ENCODE measurements at places on chromosomes 3 and 15.

GRCh38 chr3:88812576-88812975 lies 294.8 kb upstream of the EPHA3 start:
- DNase-seq = no peak

DNA sequence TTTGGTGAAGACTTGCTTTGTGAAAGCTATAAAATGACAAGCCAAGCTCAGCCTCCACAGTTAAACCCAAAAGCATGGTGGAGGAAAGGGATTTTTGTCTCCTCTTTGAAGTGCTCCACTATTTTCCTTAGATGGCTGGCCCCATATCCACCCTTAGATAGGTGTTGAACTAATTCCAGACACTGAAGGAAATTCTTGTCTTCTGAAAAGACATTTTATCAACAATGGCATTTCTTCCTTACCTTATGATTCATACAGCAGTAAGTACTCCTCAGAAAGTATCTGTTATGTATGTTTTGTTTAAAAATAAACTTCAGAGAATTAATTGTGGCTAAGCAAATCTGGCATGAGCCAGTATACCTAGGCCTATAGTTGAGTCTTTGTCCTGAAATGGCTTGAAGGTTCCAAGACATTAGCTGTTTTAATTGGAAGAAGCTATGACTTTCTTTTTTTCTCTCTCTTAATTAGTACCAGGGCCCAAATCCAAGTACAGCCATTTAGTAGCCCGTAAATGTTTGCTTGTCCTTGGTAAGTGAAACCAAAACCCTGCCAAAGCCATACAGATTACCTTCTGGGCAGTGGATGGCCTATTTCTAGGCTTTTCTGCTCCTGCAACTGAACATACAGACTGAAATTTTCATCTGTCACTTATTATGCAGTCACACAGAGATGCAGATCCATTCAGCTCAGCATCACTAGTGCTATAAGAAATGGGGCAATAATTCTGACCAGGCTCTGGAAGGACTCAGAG lies 5.1 kb upstream of the BFSP2 start:
- DNase-seq = no peak

DNA sequence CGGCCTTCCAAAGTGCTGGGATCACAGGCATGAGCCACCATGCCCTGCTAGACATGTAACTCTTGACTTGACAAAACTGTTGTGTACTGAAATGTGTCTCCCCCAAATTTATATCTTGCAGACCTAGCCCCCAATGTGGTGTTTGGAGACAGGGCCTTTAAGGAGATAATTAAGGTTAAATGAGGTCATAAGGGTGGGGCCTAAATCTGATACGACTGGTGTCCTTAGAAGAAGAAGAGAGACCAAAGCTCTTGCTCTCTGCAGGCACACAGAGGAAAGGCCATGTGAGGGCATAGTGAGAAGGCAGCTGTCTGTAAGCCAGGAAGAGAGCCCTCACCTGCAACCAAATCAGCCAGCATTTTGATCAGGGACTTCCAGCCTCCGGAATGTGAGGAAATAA lies 361.3 kb downstream of the SV2B start:
- no peak for DNase-seq

DNA sequence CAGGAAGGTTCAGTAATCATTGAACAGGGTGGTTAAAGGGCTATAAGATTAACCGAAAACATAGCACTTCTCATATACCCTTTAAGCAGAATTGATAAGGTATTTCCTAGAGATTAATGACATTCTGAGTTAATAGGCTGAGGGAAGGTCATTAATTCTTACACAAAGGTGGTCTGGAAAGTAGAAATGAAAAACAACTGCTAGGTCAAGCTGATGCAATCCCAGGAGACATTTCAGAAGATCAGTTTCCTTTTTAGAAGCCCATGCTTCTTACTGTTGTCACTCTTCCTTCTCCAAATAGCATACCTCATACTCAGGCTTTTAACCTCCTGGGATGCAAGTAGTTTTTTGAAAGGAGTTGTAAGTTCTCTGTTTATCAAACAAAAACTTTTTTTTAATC lies 8.8 kb downstream of the FILIP1L start:
- no peak for DNase-seq

GRCh38 chr3:58621086-58621830 lies 44.1 kb upstream of the FAM107A start:
- DNase-seq = no peak

DNA sequence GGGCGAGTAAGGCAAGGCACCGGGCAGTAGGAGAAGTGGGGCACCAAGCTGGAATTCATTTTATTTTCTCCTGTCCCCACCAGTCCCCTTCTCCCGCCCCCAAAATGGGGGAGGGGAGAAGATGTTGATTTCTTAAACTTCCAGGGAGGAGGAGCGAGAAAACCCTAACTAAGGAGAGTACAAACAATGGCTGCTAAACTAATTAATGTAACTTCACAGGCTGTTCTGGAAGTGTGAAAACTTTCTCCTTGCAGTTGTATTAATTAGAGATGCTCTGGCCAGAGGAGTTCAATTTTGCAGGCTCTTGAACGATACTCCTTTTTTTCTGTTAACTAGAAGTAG lies 11.5 kb downstream of the ZIC4 start:
- no peak for DNase-seq

DNA sequence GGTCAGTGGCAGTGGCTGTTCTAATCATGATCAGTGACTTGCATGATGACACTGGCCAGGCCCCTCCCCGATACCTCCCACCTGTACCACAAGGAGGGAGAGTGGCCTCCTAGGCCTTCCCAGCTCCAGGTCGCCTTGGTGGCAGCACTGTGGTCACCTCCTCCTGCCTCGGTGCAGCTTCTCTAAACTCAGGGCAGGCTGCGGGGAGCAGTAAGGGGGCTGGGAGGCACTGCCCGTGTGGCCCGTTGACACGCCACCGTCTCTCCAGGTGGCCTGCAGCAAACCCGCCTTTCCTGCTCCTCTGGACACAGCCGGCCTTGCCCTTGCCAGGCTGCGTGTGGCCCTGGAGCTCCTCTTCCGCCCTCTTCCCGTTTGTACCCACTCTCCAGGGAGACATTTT lies 184.1 kb downstream of the XXYLT1 start:
- no peak for DNase-seq

DNA sequence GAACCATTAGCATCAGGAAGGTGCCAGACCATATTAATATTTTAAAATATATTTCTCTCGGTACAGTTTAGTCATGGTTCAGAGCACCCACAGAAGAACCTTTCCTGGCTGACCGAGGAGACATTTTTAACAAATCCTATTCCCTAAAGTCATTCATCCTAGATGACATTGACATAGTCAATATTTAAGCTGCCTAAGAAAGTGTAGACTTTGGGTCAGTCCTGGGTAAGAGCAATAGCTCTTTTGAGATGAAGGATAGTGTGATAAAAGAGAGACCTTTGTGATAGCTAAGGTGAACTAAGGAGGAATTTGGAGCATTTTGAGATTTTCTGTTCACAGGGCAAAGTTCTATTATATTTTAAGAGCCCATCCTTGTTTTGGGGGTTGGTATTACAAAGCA lies 47.5 kb downstream of the ZNF609 start:
- DNase-seq = no peak

GRCh38 chr15:56349554-56349953 lies 15.7 kb upstream of the TEX9 start:
- DNase-seq = no peak

- DNase-seq = no peak
Measured at GRCh38 chr15:80154336-80154735, 1.5 kb downstream of the FAH start.

- DNase-seq = no peak
Measured at GRCh38 chr3:143099690-143100089, 19.9 kb upstream of the CHST2 start.

DNA sequence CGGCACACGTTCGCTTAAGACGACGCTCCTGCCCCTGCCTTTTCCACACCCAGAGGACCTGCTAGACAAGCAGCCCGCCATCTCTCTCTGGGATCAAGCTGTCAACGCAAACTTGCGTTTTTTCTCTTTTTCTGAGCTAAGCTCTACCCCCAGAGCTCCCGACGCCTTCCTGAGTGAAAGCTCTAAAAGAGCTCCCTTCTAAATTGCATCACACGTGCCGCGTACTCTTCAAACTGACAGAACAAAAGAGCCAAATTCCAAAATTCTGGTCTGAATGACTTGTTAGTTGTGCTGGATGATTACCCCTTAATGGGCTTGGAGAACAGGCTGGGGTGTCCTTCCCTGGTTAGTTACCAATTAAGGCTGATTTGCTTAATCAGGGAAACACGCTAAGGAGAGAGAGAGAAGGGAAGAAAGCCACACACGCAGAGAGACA lies 81.2 kb downstream of the MDFIC2 start:
- no peak for DNase-seq

- DNase-seq = no peak
Measured at GRCh38 chr15:58987036-58987435, 427 bp upstream of the RNF111 start.

- DNase-seq = no peak
Measured at GRCh38 chr15:60508442-60508841, 29.5 kb upstream of the ICE2 start.

DNA sequence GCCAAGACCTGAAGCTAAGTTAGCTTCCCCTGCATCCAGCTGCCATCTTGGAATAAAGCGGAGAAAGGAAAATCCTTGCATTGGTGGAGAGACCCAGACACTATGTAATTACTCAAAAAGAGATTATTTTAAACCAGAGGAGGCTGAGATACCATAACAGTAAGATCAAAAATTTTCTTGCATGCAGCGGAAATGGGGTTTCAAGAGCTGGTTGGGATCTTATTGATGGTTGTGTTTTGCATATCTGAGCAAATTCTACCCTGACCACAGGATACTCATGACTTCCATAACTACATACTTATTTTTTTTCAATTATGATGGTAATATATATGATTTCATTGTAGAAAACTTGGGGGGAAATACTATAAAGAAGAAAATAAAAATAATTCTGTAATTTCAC lies 17.5 kb downstream of the TMEM158 start:
- no peak for DNase-seq

DNA sequence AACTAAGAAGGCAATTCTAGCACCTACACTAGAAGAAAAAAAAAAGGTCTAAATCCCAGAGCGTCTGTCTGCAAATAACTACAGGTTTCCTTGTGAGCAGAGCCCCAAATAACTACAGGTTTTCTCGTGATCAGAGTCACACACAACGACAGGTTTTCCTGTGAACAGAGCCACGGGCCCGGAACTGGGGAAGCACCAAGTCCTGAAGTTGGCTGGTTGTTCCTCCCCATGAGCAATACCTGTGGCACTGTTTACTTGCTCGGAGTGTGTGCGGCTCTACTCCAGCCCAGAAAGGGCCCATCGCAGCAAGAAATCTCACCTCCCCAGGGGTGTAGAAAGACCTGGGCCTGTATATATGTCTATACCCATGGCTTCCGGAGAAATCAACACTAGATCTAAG lies 644 bp upstream of the MASP1 start:
- no peak for DNase-seq

GRCh38 chr3:187932530-187932929 lies 187.3 kb upstream of the BCL6 start:
- DNase-seq = no peak

- no peak for DNase-seq
Measured at GRCh38 chr3:111737706-111738086, 121.4 kb upstream of the PHLDB2 start.

DNA sequence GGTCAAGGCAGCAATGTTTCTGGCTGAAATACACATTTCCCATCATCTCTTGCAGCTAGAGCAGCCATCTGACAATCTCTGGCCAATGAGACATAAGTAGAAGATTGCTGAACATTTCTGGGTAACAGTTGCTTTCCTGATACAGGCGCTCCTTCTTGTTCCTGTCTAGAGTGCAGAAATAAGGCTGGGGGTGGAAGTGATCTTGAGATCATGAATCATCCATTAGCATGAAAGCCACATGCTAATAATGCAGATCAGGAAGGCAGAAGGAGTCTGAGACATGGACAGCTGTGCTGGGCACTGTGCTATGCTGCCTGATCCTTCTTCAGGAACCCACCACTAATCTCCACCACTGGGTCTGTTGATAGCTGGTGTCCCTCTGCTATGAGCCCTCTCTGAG lies 14.8 kb upstream of the TMEM108 start:
- DNase-seq = no peak

DNA sequence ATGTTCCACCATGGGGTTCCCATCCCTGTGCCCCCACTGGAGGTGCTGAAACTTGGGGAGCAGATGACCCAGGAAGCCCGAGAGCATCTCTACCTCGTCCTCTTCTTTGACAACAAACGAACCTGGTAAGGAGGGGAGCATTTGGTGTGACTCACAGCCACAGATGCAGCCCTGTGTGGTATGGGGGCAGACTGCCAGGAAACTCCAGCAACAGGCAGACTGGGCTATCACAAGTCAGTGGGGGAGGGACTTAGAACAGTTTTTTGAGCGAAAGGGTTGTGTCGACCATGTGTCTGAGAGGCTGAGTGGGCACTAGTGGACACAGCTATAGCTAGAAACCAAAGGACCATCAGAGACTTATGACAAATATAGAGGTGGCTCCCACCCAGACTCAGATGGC lies 3.4 kb upstream of the OGG1 start:
- no peak for DNase-seq

DNA sequence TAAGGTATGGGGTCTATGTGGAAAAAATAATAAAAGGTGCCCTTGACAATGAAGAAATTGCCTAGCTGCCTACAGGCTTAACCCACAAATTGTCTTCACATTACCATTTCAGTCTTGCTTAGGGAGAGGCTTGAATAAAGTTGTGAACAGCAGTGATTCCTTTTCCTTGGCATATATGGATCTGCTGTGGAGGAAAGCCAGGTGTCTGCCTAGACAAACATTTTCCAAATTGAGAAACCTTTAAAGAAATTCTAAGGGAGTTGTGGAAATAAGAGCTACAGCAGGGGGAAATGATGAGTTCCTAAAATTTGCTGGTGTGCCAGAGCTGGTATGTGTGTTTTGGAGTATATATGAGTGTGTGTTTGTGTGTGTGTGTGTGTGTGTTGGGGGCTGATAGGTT lies 452.1 kb downstream of the NTRK3 start:
- no peak for DNase-seq

- DNase-seq = no peak
Measured at GRCh38 chr15:99449514-99449913, 116.3 kb upstream of the MEF2A start.

- DNase-seq = no peak
Measured at GRCh38 chr3:111617406-111617805, 22.3 kb upstream of the ZBED2 start.

DNA sequence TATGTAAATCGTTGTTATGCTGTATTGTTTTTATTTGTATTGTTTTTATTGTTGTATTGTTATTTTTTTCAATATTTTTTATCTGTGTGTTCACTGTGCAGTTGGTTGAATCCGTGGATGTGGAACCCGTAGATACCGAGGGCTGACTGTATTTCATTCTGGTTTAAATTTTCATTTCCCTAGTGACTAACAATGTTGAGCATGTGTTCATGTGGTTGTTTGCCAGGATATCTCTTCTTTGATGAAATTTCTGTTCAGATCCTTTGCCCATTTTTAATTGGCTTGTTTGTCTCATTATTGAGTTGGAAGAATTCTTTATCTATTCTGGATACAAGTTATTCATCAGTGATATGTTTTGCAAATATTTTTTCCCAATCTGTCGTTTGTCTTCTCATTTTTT lies 29.7 kb downstream of the STOML1 start:
- no peak for DNase-seq

- DNase-seq = no peak
Measured at GRCh38 chr3:12890610-12891390, 49.4 kb upstream of the RPL32 start.

- no peak for DNase-seq
Measured at GRCh38 chr15:38524156-38524555, 40.5 kb downstream of the RASGRP1 start.
